Psoas muscle (tissue), 8 donors: ENCODE measurements at places on chromosomes 12 and 14.

DNA sequence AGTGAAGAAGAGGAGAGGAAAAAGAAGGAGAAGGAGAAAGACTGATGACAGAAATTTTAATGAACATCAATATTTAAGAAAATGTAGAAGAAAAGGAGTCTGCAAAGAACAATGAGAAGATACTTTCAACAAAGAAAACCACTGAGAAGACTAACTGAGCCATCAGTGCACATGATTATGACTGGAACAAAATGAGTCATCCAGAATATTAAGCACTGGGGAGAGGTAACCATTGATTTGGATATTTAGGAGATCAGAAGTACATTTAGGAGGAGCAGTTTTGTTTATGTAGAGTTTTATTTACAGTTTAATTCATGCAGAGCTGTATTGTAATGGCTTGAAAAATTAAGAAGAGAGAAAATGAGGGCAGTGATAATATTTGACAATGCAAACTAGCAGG is 159.1 kb downstream of the C12orf50 start:
- DNase-seq, result no peak

DNA sequence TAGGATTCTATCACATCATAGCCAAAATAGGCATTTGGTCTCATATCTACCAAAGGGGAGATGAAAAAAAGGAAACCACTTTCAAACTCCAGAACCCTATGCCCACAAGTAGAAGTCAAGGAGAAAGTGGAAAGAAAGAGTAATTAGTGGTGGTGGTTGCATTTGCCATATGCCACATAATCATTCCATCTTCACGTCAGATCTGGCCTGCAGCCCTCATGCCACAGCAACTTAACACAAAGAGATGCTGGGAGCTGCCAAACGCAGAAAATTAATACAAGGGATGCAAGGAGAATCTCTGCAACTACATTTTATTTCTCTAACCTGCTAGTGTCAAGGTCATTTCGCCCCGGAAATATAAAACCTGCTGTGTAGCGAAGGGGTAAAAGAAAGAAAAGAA is 148.6 kb upstream of the FOXN3 start:
- no peak for DNase-seq

DNA sequence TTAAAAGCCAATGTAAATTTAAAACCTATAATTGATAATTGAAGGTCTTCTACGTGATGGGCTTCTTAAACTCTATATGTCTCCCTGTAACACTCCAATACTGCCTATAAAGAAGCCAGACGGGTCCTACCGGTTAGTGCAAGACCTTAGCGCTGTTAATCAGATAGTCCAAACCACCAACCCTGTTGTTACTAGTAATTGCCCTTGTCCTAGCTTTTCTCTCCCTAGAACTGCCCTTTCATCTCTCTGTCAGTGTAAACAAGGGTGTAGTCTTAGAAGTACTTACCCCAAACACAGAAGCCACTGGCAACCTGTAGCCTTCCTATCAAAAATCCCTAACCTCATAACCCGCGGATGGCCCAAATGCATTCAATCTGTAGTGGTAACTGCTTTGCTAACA is 243.0 kb upstream of the DIO3 start:
- DNase-seq, result no peak

DNA sequence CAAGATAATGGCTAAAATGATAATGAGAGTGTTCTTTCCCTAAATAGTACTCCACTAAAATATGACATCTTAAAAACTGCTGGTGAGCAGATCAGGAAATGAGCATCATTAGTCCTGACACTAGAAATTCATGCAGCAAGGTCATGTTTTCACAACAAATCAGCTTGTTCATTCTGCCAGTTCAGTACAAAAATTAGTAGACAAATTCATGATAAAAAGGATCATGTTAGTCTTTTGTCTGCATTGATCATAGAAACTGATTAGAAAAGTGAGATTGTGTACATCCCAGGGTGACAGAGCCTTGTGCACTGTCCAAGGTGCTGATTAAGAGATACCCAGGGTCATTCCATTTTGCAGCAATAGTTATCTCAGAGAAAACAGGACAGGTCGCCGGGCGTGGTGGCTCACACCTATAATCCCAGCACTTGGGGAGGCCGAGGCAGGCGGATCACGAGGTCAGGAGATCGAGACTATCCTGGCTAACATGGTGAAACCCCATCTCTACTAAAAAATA is 163.6 kb downstream of the RIMBP2 start:
- DNase-seq, result no peak

DNA sequence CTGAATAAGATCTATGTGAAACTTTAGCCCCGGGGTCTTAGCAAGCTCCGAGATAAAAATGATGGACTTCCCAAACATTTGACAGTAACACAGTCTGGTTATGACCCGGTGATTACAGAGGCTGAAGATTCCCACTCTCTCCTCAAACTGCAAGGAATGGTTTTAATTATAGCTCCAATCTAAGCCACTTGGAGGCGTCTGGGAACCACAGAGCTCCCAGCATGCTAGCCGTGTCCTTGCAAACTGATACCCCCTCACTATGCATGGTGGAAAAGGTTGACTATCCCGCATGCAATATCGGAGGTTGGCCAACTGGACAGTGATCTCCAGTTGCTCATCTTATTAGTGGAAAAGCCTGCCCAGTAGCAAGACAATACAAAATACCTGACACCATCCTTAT is 76.5 kb upstream of the GRIN2B start:
- no peak for DNase-seq

DNA sequence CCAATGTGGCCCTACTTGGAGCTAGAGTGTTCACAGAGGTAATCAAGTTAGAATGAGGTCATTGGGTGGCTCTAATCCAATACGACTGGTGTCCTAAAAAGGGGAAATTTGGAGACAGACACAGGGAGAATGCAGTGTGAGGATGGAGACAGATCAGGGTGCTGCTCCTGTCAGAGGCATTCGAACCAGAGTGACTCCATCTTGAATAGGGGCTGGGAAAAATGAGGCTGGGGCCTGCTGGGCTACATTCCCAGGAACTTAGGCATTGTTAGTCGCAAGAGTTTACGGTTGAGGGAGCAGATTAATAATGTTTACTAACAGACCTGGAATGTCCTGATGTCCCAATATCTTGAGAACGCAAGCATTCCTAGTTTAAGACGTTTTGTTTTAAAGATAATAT is 20.2 kb downstream of the TNFAIP2 start:
- no peak for DNase-seq

- DNase-seq, result peak; percentile 70
Observed at GRCh38 chr14:106844608-106845285, 1318.4 kb downstream of the TMEM121 start.

GRCh38 chr12:126898562-126898961 is 1368.4 kb upstream of the TMEM132C start:
- no peak for DNase-seq

DNA sequence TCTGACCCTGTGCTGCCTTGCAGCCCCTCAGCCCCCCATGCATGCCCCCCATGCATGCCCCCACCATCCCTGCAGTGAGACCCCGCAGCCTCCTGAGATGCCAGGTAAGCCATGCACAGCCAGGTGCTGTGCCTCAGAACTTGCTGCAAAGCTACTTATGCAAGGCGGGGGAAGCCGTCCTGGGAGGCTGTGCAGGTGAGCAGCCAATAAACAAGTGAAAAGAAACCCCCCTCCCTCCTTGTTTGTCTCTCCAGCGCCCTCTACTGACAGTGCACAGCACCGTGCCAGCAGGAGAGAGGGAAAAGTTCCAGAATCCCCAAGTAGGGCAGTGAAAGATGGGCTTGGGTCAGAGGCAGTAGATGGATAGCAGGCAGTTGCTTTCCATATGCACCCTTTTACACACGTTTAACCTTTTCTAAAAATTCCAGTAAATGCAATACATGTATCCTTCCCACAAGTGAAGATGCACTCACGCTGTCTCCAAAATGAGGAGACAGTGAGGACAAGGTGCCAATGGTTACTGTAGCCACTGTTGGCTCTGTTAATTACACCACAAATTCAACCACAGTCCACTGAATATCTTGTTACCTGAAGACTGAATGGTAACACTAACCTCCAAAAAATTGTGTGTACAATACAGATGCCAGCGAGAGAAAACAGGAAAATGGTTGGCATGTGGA is 18.0 kb downstream of the TNFAIP2 start:
- no peak for DNase-seq

- peak; percentile 63 for DNase-seq
Observed at GRCh38 chr12:48618541-48618940, 48.7 kb upstream of the LALBA start.

GRCh38 chr12:12357719-12358461 is 1.0 kb downstream of the BORCS5 start:
- DNase-seq, result no peak
